ENCODE measurements at places on chromosomes 2 and 18.

- no peak for DNase-seq
These were observed 79.1 kb downstream of the MAPK4 start for GRCh38 chr18:50638884-50639420.

GRCh38 chr18:6261938-6262337, 152.8 kb downstream of the L3MBTL4 start:
- no peak for DNase-seq

- DNase-seq = no peak
These were observed 300.0 kb downstream of the XIRP2 start for GRCh38 chr2:167187978-167188967.

- no peak for DNase-seq
These were observed 37.1 kb downstream of the SLC25A52 start for GRCh38 chr18:31723639-31723989.

- DNase-seq = no peak
These were observed 133.3 kb upstream of the HS6ST1 start for GRCh38 chr2:128452024-128452411.

DNA sequence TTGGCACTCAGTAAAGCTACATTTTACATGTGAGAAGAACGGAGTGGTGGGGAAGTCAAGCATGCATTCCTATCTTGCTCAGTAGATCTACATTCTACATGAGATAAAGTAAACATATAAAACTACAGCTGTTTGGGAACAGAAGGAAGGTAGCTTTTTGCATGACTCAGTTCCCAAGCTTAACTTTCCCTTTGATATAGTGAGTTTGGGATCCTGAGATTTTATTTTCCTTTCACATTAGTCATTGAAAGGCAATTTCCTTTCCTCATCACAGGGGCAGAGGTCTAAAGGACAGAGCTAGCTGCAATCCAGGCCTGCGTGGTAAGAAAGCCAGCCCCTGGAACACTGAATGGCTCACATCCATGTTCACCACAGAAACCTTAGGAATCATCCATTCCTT, 257.2 kb downstream of the SRBD1 start:
- DNase-seq = no peak

- DNase-seq = no peak
These were observed 502.0 kb downstream of the SLC4A3 start for GRCh38 chr2:220129391-220129790.

- DNase-seq = no peak
These were observed 130.1 kb downstream of the OLA1 start for GRCh38 chr2:174117951-174118930.

DNA sequence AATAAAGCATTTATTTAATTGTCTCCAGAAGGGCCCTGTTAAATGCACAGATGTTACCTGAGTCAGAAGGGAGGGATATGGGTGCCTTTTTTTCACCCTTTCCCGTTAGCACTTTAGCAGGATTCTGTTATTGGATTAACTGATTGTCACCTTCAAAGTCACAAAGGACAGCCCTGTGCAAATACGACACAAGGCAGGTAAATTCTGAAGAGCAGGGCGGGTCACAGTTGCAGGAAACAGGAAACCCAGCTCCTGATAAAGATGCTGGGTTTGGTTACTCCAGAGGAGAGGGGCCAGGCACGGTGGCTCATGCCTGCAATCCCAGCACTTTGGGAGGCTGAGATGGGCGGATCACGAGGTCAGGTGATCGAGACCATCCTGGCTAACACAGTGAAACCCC, 11.4 kb upstream of the PKDCC start:
- DNase-seq = no peak

GRCh38 chr2:219628235-219628985, 980 bp downstream of the SLC4A3 start:
- no peak for DNase-seq

DNA sequence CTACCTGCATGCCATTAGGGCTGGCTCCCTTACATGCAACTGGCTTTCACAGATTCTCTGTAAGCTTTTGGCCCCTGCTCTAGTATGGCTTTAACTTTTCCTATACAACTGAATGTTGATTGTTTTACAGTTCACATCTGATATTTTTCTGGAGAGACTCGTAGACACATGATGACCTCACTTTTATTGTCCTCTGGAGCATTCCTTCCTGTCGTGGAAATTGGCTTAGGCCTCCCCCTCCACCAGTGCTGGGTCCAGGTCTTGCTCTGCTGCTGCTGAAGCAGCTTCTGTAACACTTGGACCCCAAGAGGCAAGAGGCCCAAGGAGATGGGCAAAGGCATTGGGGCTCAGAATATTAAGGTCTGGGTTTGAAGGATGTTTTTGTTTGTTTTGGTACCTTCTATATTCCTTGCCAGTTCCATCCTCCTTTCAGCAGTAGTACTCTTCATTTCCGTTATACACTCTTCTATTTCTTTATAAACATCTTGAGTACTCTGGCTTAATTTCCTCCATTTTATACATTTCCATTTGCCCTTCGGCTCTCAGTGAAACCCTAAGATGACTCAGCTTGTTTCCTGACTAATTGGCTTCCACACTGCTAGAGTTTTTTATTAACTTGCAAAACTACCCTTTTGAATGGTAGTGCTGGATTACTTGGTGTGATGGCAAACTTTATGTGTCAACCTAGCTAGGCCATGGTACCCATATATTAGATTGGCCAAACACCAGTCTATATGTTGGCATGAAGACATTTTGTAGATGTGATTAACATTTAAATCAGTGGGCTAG, 219.8 kb downstream of the CDCA7 start:
- no peak for DNase-seq
